ENCODE measurements at places on chromosomes 13 and 19.

- no peak for DNase-seq
Measured at GRCh38 chr13:30340331-30341250, 33.2 kb upstream of the KATNAL1 start.

DNA sequence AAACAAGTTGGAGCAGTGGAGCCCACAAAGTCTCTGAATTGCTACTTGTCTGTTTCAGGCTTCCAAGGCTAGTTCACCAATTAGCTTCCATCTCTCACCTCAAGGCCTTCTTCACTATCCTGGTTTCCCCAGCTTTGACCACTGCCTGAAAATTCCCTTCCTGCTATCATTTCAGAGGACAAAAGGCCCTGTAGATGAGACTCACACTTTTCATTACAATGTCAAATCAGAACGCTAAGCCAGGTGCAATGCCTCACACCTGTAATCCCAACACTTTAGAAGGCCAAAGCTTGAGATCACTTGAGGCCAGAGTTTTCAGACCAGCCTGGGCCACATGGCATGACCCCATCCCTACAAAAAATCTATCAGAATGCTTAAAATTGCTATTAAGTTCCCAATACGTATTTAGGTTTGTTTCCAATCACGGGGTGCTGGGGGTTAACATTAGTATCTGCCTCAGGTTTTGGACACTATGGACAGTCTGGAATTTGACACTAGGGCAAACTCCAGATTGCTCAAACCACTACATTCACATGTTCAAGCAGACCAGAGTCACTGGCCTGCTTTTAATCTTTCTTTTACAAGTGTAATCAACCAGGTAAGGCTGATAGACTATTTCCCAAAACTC is 5.5 kb downstream of the TPT1 start:
- DNase-seq, result no peak

GRCh38 chr19:14525729-14526128 is 3.7 kb upstream of the TECR start:
- DNase-seq, result no peak

DNA sequence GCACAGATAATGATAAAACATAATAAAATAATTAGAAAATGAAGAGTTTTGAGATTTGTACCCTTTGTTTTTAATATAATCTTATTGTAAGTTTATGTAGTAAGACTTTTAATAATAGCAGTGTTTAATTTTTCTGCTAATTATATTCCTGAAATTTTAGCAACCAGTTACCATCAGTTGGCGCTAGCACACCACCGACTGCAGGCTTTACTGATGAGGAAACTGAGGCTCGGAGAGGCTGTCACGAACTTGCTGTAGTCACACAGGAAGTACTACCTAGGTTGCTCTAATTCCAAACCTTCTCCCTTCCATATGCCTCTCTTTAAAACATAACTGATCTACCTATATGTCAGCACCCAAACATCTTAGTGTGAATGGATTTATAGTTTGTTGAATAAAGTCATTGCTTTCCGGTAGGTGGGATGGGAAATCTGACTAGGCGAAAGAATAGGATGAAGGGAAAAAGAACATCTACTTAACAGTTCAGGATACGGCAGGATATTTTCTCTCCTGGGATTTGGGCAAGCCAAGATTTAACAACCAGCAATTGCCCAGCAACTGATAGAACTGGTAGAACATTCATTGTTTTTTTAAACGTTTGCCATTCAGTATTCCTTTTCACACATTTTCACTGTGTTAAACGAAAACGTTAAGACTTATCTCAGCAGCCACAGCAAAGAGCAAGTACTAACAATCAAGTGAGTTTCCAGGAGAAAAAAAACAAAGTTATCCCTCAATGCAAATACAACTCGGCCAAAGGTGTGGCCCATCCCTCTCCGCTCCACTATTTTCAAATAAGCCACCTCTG is 822 bp upstream of the RFXAP start:
- no peak for DNase-seq

DNA sequence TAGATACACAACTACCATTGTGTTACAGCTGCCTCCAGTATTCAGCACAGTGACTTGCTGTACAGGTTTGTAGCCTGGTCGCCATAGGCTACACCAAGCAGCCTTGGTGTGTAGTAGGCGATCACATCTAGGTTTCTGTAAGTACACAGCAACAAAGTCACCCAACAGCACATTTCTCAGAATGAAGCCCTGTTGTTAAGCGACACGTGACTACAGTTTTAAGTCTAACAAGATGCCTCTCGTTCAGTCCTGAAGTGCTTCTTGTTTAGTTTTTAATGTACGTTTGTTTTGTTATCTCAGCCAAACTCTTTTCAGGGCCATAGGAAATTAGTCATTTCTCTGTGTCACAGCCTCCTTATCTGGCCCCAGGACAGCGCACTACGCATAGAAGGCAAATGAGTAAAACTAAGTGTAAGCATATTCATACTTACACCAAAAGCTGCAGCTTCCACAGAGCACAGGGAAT is 50.0 kb upstream of the GPR183 start:
- DNase-seq, result peak; percentile 94

DNA sequence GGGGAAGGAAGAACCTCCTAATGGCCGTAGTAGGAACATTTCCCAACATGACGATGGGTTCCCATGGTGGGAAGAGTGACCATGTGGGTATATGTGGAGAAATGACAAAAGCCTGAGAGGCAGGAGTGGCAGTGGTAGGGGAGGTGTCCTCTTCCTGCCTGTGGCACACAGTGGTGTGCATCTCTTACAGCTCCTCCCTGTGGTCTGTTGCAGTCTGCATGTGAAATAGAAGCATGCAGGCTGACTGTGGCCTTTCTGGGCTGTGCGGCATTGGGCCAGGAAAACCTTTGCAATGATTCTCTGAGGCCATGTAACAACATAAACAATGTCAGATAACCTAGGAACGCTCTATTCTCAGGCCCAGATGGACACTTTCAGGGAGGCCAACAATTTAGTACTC is 84.0 kb downstream of the LACC1 start:
- no peak for DNase-seq

- DNase-seq, result no peak
Measured at GRCh38 chr13:80469105-80469852, 128.4 kb upstream of the SPRY2 start.

DNA sequence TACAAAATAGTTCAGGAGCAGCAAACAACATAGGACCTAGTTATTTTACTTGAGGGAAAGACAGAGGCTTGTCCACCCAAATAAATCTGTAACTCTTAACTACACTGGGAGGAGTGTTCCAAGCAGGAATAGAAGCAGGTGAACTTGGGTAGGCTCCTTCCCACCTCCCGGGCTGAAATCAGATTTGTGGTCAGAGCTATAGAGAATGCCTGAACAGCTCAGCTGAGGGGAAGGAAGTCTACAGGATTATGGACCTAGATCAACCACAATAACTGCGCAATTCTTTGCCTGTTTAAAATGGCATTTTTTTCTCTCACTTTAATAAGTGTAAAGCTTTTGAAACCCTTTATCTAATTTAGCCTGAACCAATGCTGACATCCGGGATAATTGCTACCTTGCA is 73.5 kb upstream of the IRS2 start:
- DNase-seq, result no peak

DNA sequence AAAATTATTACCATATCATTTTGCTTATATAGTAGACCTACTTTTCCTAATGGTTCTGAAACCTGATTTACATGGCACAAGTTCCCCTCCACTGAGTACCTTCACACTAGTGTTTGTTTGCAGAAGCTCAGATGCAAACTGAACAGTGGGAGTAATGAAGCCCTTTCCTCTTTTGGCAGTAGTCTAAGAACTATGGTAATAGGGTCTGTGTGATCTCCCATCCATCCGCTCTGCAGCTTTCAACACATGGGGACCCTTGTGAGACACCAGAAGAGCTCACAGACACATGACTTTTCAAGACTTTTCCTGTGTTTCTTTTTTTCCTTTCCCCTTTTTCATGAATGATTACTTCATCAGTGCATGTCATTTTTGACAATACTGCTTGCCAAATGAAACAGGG is 336.0 kb downstream of the ATP8A2 start:
- DNase-seq, result no peak

DNA sequence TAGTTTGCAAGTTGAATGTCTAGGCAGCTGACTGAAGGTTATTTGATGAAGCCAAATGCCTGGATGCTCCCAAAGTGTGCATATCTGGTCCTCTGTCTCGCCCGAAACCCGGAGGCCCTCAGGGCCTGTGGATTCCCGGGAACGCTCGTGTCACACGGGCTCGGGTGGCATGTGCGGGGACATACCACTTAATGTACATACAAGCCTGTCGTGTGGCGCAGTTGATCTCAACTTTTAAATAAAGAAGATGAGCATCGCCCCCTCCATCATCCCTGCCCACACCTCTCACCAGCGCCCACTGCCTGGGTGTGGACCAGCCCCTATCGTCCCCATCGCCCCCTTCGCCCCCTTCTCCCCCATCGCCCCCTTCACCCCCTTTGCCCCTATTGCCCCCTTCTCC is 33.9 kb downstream of the ATP11A start:
- DNase-seq, result no peak

DNA sequence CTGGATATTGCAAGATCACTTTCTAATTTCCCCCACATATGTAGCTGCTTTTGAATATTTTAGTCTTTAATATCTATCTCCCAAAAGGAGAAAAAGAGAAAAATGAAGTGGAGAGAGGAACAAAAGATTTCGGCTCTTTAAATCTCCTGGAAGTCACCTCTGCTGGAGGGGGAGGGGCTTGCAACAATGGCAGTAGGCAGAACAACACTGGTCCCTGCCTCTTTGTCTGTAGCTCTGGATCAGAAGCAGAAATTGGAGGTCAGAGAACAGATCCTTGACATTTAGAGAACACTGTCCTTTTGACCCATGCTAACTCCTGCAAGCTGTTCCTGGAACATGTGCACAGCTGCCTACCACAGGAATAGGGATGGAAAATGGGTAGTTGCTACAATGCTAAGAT is 86.7 kb upstream of the GPR12 start:
- no peak for DNase-seq

GRCh38 chr19:46815833-46816627 is 27.6 kb upstream of the SLC1A5 start:
- no peak for DNase-seq

GRCh38 chr19:3792114-3792513 is 5.9 kb upstream of the MATK start:
- no peak for DNase-seq

DNA sequence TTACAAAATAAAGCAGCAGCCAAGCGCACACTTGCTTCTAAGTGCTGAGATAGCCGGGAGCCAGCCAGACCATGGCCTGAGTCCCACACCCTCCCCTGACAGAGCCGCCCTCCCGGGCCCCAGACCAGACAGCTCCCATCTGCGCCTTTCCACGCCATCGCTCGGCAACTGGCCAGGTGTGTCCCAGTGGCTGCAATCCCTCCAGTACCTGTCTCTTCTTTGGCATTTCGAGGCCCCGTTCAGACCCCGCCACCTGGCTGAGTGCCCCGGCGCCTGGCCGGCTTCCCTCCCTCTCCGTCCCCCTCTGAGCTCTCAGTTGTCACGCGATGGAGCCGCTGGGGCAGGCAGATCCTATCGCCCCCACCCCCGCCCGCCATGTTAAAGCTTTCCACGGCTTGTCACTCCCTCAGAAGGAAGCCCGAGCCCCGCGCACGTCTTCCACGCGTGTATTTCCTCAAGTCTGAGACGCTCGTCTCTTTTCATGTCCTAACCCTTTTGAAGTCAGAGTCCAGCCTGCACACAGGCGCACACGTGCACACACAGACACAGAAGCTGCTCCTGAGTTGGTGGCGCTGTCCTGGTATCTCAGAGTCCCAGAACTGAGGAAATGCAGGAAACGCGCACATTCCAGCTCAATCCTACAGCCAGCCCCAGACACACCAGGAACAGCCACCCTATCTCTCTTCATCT is 7.9 kb downstream of the MLLT1 start:
- no peak for DNase-seq

DNA sequence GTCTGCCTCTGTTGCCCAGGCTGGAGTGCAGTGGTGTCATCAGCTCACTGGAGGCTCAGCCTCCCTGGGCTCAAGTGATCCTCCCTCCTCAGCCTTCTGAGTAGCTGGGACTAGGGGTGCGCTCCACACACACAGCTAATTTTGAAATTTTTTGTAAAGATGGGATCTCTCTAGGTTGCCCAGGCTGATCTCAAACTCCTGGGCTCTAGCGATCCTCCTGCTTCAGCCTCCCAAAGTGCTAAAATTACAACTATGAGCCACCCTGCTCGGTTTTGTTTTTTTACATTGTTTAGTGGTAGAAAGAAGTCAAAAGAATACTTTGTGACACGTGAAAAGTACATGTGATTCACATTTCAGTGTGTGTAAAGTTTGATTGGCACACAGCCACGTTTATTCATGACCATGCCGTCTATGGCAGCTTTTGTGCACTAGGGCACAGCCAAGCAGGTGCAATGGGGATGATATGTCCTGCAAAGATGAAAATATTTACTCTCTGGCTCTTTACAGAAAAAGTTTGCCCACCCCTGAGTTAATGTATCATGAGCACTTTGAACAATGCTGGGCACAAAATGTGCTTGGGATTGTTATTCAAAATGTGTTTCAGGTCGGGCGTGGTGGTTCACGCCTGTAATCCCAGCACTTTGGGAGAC is 16.2 kb upstream of the NFIC start:
- no peak for DNase-seq

GRCh38 chr19:49441960-49442350 is 628 bp upstream of the SLC17A7 start:
- DNase-seq, result no peak

DNA sequence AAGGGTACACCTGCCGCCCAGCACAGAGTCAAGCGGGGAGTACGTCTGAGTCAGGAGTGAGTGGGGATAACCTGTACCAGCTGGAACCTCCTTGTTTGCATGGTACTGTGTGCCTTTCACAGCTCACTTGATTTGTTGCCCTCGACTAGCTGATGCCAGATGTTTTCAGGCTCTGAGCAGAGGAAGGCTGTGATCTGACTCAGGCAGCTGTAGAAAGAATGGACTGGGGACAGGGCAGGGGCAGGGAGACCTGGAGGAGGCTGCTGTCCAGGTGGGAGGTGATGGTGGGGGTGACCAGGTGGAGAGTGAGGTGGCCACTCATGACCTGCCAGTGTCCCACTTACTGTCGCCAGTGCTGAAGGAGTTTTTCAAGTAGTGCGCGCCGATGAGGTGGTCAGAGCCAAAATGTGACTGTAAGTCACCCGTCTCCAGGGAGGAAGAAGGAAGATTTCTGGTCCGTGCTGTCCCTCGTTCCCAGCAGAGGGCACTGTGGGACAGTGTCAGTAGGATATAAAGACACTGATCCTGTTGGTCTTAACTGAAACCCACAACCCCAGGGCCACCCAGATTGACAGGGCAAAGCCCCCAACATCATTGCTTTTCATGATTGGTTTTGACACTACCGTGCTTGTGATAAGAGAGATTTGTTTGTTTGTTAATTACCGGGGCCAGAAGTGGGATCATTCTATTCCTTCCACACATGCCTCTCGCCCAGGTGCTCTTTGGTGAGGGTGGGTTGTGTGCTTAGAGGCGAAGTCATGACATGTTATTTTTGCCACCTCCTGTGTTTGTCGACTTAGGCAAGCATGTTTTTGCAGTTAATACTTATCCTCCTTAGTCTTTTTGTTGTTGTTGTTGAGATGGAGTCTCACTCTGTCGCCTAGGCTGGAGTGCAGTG is 128.4 kb downstream of the DPF1 start:
- DNase-seq, result peak; percentile 56

GRCh38 chr13:46748300-46748699 is 48.7 kb downstream of the ESD start:
- no peak for DNase-seq

- peak; percentile 43 for DNase-seq
Measured at GRCh38 chr19:7013678-7014077, 7.6 kb downstream of the MBD3L2B start.

GRCh38 chr19:51226067-51226466 is 1.2 kb downstream of the CD33 start:
- DNase-seq, result no peak
